ENCODE measurements at places on chromosomes 3 and 15.

DNA sequence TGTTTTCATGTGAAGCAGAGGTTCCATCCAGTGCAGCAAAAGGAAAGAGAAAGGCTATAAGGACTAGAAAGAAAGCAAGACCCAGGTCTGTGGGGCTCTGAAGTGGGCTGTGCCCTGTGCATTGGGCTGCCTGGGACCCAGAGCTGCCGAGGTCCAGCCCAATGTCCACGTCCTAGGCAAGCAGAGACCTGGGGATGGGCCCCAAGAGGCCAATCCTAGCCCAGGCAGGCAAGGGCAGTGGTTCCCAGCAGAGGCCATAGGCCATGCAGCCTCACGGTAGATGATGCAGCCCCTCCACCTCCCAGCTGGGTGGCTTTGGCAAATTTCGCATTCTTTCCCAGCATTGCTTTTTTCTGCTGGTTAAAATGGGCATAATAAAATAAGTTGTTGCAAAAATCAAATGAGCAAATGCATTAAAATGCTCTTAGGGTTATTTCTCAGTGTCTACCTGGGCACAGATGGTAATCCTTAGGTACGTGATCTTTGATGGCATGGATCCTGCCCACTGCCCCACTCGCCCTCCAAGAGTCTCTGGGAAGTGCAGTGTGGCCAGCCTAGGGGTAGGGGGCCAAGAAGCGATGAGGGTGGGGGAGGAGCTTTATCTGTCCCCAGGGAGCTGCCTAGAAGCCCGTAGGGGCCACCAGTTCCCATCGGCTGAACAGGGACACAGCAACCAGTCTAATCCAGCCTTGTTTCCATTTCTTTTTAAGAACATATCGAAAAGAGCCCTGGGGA lies 22.3 kb upstream of the GP9 start:
- DNase-seq: no peak

GRCh38 chr3:123445702-123446101 lies 3.2 kb downstream of the ADCY5 start:
- no peak for DNase-seq

GRCh38 chr3:31636694-31637442 lies 104.1 kb downstream of the STT3B start:
- DNase-seq: no peak

DNA sequence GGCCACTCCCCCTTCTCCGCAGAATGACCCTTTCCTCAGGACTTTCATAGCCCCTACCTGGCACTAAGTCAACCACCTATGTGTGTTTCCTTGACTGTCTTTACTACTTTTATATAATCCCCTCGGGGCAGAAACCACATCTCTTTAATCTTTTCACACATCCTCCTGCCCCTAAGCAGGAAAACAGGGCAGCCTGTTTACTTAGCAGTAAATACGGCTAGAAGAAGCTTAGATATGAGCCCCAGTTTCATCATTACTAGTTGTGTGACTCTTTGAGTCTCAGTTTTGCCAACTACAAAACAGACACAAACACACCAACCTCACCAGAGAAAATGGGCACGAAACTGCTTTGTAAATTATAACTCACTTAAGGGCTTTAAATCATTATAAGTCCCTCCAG lies 98.3 kb downstream of the CYP19A1 start:
- no peak for DNase-seq

DNA sequence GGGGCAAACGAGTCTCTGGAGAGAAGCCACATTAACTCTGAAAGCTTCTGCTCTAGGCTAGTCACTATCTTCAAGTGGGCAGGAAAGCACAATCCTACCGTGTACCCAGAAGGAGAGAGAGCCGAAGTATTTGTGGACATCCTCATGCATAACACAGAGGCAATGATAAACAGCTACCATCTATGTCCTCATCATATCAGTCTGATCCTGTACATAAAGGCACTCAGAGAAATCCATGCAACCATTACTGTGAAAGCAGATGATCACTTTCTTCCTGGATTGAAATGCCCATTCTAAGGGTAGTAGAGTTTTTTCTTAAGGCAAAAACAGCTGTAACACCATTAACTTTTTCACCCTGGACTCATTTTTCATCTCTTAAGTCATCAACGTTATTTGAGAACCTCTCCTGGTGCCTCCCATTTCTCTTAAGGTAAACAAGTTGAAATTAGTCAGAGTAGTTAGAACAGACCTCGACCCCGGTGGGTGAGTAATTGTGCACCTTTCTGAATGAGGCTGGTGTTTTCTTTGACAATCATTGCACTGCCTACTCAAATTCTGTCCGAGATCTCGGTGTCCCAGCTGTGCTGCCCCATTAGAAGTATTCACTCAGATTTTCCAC lies 327.4 kb downstream of the SHQ1 start:
- DNase-seq: no peak

DNA sequence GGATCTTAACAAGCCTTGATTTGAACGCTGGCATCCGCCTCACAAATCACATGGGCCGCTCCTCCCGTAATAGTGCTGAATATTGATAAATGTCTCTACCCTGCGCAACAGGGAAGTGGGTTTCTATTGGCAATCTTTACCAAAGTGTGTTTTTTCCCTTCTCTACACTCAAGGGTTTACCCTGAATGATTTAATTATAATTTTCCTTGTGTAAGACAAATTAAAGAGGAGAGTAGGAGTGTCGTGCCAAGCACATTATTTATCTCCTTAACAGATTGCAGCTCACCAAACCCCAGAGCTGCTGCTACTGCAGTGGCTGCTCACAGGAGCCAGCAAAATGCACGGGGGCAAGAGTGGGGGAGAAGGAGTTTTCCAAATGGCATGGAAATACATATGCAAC lies 545.8 kb downstream of the FOXP1 start:
- DNase-seq: no peak

GRCh38 chr3:102329066-102329465 lies 105.7 kb upstream of the ZPLD1 start:
- DNase-seq: no peak

DNA sequence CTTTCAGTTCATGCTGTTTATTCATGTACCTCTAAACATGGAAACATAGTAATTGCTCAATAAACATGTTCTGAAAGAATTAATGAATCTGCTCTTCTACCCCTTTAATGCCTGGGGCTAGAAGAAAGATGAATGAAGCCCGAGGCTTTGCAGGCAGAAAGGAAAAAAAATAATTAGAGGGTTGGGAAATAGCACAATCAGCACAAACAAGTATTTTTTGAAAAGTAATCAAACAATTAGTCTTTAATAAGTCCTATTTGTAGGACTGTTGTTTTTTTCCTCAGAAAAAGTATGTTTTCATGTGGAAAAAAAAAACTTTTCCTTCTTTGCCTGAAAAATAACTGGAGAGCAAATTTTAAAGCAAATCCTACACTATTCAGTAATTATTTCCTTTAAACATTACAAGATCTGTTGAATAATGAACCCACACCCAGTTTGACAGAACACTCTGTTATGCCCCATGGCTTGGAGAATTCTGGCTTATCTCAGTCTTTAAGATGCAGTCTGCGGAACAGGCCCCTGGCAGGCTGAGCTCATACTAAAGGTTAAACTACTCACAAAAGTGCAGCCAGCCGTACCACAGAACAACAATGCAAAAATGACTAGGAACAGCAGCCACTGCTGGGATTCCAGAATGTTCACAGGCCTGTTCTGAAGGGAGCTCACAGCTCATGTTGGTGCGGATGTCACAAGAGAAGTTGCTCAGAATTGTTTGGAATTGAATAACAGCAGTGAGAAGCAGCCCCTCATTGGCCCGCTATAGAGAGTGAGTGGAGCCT lies 79.2 kb downstream of the ABI3BP start:
- no peak for DNase-seq

DNA sequence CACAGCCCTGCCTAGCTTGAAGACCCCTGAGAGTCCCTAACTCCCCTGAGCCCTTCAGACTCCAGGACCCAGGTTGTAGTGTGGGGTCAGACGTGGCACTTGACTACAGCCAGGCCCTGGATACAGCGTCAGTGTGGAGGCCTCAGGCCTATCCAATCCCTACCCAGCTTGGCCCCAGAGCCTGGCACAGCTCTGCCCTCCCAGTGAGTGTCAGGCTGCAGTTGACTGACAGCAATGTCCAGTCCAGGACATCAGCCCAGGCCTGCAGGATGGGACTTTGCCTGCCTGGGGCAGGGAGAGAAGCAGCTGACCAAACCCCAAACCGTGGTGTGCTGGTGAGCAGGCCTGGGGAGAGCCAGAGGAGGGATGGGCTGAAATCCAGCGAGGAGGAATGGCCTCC lies 27.3 kb downstream of the KLF13 start:
- DNase-seq: no peak

DNA sequence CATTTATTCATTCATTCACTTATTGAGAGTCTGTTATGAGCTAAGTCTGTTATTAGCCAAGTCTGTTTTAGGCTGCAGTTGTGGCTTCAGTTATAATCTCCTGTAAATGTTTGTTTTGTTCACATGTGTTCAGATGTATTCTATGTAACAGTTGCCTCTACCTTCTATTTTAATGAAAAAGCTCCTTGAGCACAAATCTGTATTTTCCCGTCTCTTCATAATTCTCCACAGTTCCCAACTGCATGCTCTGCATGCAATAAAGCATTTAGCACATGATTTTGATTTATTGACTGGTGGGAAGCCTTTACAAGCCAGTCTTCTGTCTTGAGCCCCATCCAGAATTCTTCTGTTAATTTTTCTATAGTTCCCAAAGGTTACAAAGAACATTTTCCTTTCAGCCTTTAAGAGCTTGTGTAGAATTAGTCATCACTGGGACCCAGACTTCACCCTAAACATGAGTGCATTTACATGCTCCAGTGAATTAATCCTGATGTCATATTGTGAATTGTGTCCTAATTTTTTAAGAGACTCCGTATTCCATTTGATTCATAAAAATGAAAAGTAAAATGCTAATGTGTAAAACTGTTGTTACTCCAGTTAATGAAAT lies 122.3 kb upstream of the NR2E3 start:
- DNase-seq: no peak

DNA sequence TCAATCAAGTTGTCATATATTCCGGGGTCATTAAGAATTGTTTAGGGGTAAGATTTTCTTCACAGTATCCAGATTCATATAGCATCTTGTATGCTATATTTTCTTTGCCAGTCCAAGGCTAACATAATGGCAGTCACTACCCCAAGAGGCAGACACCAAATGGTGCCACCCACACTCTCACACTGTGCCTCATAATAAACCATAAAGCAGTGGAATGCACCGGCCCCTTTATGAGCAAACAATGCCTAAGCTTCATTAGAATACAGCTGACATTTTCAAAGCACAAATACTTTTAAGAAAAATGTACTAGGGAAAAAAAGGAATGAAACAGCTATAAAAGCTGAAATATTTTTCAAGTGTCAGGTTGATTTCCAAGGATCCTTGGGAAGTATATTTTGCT lies 121.6 kb downstream of the TFDP2 start:
- DNase-seq: no peak

DNA sequence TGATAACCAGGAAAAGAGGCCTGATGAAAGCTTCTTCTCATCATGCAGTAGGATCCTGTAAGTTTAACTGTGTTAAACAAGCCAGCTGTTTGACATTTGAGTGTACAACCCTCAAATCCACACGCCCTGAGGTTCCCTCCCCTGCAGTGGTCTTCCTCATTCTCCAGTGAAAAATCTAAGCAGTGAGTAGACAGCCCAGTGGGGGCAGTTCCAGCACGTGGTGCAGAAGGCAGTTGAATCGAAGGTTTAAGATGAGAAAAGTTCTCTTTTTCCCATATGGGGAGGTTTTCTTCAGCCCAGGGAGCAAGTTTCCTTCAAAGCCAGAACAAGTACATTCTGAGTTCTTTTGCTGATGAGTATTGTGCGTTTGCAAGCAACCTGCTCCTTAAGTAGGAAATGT lies 174.5 kb downstream of the NR2F2 start:
- DNase-seq: no peak

DNA sequence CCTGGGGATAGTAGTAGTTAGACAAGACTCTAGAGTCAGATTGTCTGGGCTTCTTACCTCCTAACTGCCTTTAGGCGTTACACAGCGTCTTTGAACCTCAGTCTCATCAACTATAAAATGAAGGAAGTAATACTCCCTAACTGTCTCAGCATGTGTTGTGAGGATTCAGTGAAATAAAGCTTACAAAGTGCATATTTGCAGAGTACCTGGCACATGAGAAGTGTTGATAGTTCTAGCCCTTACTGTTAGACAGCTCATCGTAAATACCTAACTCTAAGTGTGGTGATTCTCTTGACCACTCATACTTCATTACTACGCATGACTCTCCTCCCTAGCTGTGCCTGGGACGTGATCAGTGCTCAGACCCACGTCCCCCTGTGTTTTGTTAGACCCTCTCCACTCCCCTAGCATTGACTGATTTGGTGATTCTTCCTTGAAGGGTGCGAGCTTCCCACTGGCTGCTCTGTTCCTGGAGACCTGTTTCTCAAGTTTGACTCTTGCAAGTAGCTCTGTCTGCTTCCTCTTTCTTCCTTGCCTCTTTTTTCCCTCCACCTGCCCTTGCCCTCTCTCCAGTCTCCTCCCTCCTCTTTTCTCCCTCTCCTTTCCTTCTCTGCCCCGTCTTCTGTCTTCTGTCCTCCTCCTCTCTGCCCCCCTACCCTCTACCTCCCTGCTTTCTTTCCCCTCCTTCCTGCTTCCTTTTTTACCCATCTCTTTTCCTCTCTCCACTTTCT lies 124.2 kb downstream of the SLC25A26 start:
- DNase-seq: no peak

DNA sequence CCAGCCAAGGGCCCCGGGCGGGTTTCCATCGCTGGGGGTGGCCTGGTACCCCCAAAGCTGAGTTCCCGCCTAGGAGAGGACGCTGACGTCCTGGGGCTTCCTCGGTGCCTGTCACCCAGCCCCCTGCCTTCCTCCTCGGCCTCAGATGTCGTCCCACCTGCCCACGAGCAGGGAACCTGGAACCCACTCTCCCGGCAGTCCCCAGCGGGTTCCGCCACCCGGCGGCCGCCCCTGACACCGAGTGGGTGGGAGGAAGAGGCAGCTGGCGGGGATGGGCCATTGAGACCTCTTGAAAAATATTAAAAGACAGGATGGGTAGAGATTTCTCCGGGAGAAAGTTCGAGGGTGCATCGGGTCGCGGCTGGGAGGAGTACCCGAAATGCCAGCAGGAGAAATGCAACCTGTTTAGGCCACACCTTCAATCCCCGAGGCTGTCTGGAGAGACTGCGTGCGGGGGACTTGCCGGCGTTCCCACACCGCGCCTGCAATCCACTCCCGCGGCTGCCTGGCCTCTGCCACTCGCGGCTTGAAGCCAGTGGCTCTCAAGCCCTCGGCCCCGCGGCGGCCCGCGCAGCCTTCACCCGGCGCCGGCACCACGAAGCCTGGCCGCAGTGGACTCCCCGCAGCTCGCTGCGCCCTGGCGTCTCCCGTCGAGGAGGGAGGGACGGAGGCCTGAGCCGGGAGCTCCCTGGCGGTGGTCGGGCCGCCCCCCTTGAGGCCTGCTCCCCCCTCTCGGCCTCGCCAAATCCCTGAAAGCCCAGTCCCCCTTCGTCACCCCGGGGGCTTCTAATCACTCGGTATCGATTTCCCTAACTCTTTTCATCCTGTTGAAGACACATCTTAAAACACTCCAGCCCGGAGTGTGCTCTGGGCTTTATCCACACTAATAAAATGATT lies 8.6 kb upstream of the NR2F2 start:
- no peak for DNase-seq

GRCh38 chr3:130582457-130583153 lies 65.6 kb downstream of the COL6A6 start:
- no peak for DNase-seq

GRCh38 chr3:8777201-8777977 lies 8.0 kb upstream of the OXTR start:
- no peak for DNase-seq

All from CD4-positive, alpha-beta T cell treated with Interleukin-1 beta for 1 hour (primary cell).